ENCODE measurements at places on chromosomes 3 and 15. TPM values are rescaled to one million over a fixed set of nuclear protein-coding genes. Genes with fewer than 3 reads are reported as not detected.

The SAMD7 gene
- polyA plus RNA-seq: not detected

The RTP1 gene
- polyA plus RNA-seq: not detected

The NANOGP8 gene
- polyA plus RNA-seq: not detected

The SPG11 gene
- polyA plus RNA-seq: 32.4 TPM
